ENCODE measurements at places on chromosomes 11 and 22. TPM values are rescaled to one million over a fixed set of nuclear protein-coding genes. Genes with fewer than 3 reads are reported as not detected.

OR8A1 gene
- not detected for total RNA-seq

OR2AG2 gene
- total RNA-seq = 0.15 TPM

MUC5B gene
- not detected for total RNA-seq

TIMP3 gene
- 69.8 TPM for total RNA-seq

TREH gene
- total RNA-seq = not detected

SCN4B gene
- total RNA-seq = 0.92 TPM

DNA sequence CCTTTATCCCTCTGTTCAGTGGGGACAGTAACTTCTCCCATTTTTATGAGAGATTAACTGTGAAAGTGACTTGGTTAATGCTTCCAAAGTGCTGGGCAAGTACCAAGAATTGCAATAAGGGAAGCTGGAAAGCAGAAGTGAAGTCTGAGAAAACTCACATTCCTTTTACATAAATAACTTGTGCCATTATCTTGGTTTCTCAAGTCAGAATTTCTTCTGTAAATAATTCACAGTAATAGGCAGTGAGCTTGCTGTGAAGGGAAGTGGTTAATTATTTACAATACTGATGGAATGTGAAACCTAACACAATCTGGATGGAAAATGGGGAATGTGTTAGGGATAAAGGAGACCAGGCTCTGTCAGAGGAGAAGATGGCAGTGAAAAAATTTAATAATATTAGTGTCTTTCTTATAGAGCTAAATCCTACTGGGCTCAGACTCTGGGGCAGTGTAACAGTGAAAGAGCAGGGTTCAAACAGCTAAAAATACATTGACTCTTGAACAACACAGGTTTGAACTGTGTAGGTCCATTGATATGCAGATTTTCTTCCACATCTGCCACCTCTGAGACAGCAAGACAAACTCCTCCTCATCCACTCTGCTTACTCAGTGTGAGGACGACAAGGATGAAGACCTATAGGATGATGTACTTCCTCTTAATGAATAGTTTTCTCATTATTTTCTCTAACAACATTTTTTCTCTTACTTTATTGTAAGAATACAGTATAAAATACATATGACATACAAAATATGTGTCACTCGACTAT, 251.5 kb upstream of the ISX start:
- DNase-seq = no peak

GRCh38 chr22:38732251-38732815, 23.5 kb downstream of the SUN2 start:
- no peak for DNase-seq

DNA sequence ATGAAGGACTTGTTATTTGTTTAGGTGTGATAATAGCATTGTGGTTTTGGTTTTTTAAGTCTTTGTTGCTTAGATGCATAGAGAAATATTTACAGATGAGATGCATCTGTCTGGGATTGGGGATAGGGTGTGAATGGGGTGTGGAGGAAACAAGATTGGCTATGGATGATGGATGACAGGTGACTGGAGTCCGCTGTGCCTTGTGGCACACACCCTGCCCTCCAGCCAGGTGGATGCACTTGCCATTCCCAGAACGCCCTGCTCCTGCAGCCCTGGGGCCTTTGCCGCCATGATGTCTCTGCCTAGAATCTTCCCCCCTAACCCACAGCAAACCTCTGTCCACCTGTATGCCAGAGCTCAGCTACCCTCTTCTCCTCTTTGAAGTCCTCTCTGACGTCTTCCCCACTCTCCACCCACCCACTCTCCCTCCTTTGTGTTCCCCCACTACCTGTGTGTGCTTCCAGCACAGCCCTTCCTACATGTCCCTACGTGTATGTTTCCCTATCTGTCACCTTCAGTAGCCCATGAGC, 54.7 kb downstream of the WNT11 start:
- no peak for DNase-seq

- DNase-seq = no peak
Observed at GRCh38 chr11:101401245-101401644, 182.6 kb downstream of the TRPC6 start.

GRCh38 chr22:36573815-36574363, 44.9 kb upstream of the EIF3D start:
- DNase-seq = no peak

- no peak for DNase-seq
Observed at GRCh38 chr11:115503083-115503885, 931 bp downstream of the CADM1 start.

- DNase-seq = no peak
Observed at GRCh38 chr22:20647586-20648305, 126.2 kb upstream of the SERPIND1 start.
